ENCODE measurements at places on chromosomes 2 and 18.

DNA sequence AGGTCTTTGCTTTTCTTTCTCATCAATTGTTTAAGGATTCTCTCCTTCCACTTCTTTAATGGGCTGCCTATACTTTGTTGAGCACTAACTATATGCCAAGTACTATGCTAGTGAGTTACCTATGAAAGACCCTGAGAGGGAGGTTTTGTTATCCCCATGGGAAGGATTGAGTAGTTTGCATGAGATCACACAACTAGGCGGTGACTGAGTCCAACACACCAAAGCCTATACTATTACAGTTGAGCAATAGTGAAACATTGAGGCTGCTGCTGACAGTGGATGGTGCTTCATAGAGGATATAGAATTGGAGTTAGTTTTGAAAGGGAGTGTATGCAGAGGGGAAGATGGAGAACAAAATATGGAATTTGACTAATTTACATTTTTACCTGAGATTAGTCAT lies 15.8 kb downstream of the NABP1 start:
- no peak for DNase-seq

GRCh38 chr2:172470958-172471922 lies 43.9 kb downstream of the ITGA6 start:
- DNase-seq: no peak

GRCh38 chr2:50529600-50530218 lies 502.2 kb downstream of the NRXN1 start:
- no peak for DNase-seq

DNA sequence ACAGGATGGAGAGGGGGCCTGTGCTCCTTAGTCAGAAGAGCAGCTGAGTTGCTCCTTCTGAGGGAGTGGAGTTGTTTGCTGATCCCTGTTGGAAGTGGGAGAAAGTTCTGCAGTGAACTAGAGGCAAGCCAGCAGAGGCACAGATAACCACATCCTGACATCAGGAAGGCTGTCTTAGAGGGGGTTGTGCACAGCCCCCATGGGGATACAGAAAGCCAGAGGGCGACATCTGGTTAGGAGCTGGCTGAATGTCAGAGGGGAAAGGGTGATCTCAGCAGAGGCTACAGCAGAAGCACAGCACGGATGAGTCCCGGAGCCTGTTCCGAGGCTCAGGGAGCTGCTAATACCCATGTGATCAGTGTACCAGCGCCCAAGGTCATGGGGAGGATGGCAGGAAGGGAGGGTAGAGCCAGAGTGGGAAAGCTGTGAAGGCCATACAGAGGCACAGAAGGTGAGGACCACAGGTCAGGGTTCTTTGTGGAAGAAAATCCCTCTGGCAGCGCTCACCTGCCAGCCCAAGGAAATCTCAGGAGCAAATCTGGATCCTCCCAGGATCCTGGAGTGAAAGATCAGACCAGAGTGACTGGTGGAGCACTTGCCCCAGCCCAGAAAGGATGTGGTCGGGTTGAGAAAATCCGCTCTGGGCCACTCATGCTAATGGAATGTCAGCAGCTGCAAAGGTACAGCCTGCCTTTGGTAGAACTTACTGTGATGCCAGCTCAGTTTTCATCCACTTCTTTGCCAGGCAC lies 111.8 kb downstream of the STPG4 start:
- peak; percentile 22 for DNase-seq

- no peak for DNase-seq
Measured at GRCh38 chr2:195537811-195538210, 119.2 kb upstream of the SLC39A10 start.

GRCh38 chr18:72830109-72830508 lies 37.7 kb downstream of the NETO1 start:
- DNase-seq: peak; percentile 66

- DNase-seq: no peak
Measured at GRCh38 chr2:164386231-164386630, 235.1 kb downstream of the GRB14 start.

DNA sequence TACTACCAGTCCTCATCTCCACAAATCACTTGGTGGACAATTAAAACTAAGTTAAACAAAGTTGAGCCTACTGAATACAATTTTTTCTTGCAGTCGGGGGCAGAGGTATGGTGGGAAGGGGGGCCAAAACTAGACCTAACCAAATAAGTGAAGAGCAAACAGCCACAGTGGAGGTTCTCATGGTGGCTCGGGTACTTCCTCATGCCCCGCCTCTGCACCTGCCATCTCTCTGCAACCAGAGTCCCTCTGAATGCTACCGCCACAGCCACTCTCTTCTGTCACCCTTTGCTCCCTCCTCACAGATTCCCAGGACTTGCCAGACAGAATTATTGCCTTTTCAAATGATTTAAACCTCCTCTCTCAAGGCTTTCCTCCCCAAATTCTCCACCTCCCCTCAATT lies 204.2 kb downstream of the TMEM247 start:
- DNase-seq: no peak

- DNase-seq: no peak
Measured at GRCh38 chr18:67428805-67429204, 87.7 kb downstream of the DSEL start.

DNA sequence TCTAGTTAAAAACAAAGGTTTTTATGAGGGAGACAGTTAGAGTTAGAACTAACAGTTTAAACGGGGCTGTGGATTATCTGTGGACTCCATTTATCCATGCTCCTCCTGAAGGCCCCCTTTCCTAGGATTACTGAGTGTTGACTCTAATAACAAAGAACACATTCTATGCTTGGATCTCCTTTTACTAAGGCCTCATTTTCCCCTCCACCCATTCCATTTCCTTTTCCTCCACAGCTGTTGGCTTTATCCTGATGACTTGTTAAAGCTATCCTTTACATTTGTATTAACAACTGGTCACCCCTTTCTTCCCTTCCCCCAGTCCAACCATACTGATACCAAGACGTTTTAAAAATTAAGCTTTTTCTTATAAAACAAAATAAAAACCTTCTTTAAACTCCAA lies 220.6 kb downstream of the SRBD1 start:
- DNase-seq: no peak

- no peak for DNase-seq
Measured at GRCh38 chr18:74715865-74716712, 118.4 kb downstream of the ZNF407 start.

GRCh38 chr2:193409951-193410350 lies 1215.2 kb upstream of the TMEFF2 start:
- DNase-seq: no peak

GRCh38 chr2:122528061-122528460 lies 772.6 kb downstream of the TSN start:
- no peak for DNase-seq

DNA sequence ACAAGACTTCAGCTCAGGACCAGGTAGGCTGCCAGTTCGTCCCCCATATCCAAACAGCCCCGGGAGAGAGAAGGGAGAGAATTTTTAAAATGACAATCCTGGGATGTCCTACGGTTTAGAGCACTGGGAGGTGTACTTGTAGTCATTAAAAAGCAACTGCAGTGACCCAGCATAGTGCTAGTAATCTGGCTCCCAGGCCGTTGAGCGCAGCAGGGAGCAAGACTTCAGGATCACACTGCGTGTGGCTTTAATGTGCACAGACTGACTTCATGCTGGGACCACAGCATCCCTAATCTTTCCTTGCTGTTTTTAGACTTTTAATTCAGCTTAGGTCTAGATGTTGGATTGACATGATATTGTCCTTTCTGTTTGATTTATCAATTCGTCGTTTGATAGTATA lies 219.3 kb upstream of the FOSL2 start:
- no peak for DNase-seq

DNA sequence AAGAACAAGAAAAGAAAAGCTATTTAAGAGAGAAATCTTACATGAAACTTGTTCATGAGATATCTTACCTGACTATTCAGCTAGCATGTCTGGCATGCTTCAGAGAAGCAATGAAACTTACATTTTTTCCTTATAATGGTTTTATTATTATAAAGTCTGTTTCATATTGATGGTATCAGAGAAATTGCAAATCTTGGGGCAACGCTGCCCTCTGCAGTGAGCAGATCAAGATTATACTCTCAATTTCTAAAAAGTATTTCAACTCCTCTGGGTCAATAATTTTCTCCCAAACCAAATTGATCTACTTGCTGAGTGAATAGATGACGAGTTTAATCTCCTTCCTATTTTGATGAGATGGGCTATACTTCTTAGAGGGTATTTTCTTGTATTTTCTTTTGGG lies 235.6 kb downstream of the NUP35 start:
- DNase-seq: no peak

DNA sequence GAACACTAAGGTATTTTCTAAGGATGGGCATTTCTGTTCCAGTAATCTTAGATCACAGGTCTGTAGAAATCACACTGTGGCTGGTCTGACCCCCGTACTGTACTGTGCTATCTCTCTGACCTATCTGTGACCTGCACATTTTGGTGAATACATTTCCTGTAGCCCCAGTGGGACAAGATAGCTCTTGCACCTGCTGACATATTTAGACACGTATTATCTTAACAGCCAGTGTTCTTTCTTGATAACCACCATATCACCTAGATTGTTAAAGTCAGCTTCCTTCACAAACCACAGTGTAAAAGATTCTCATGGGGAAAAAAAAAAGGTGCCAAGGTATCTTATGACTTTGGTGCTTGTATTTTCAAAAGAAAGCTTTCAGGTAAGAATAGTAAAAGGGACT lies 39.8 kb upstream of the TMEM247 start:
- no peak for DNase-seq

DNA sequence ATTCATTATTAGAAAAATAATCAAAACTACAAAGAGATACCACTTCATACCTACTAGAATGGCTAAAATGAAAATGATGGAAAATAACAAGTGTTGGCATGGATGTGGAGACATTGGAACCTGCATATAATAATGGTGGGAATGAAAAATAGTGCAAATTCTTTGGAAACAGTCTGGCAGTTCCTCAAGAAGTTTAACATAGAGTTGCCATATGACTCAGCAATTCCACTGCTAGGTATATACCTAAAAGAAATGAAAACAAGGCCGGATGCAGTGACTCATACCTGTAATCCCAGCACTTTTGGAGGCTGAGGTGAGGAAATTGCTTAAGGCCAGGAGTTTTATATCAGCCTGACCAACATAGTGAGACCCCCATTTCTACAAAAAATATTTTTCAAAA lies 41.6 kb upstream of the ACYP2 start:
- no peak for DNase-seq

DNA sequence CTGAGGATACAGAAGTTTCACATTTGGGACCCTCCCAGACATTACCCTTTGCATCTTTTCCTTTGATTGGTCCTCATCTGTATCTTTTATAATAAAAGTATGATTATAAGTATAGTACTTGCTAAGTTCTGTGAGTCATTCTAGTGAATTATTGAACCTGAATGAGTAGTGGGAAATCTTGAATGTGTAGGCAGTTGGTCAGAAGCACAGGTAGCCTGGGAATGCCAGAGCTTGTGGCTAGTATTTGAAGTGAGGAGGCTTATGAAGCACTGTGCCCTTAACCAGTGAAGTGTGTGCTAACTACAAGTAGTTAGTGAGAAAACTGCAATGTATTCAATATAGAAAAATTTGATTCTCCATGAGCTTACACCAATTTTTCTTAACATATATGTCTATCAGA lies 257.6 kb downstream of the GRB14 start:
- no peak for DNase-seq

DNA sequence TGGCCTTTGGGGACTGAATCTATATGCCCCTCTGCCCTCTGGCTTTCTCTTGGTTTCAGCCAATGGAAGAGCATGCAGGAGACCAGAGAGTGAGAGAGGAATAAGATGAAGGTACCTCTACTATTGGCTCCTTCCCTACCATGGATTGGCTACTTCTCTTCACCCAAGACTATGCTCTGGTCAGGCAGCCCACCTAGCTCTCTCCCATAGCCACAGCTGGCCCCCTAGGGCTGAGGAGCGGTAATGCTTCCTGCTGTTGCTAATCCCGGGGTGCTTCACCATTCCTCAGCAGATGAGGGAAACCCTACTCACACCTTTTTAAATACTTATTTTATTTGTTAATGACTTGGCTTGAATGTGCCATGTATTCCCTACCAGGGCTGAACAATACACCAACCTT lies 142.4 kb downstream of the MREG start:
- peak; percentile 65 for DNase-seq

- no peak for DNase-seq
Measured at GRCh38 chr2:9796056-9797010, 46.9 kb upstream of the TAF1B start.

DNA sequence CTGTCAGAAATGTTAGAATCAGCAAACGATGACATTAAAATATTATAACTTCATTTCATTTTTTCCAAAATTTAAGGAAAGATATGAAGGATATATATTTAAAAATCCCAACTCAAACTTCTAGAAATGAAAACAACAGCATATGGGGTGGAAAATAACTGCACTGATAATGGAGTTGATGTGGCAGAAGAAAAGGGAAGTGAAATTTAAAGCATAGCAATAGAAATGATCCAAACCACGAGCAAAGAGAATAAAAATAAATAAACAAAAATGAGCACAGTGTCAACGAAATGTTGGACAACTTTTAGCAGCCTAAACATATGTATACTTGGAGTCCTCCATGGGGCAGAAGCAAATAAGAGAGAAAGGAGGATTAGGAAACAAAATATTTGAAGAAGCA lies 280.2 kb downstream of the KCNJ3 start:
- no peak for DNase-seq

DNA sequence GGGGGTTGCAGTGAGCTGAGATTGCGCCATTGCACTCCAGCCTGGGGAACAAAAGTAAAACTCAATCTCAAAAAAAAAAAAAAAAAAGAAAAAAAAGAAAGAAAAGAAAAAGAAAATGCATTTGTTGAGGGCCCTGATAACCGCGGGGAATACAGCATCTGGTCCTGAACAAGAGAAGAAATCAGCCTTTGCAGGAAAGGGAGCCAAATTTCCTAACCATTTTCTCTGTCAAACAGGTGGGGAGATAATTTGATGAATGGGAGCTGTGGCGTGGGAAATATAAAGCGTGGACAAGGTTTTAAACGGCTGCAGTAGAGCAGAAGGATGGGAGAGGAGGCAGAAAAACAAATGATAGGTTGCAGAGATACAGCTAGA lies 864 bp downstream of the E2F6 start:
- no peak for DNase-seq

GRCh38 chr2:234308813-234309195 lies 188.1 kb downstream of the ARL4C start:
- no peak for DNase-seq

DNA sequence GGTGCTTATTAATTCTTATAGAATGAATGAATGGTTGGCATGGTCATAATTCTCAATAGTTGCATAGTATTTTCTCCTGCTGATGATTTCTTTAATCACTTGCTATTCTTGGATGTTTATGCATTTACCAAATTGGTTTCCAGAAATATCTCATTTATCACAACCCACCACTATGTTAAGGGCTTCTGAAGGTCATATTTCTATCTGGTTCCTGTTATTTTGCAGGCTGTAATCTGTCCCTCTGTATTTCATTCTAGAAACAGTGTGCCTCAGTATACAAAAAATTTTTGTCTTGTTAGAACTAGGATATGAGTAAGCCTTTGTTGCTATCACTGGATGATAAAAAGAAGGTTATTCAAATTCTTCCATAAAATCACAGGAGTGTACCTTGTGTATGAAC lies 6.1 kb upstream of the ATP8B1 start:
- no peak for DNase-seq

- no peak for DNase-seq
Measured at GRCh38 chr2:80530442-80531064, 226.0 kb upstream of the LRRTM1 start.
